ENCODE measurements at places on chromosomes 3 and 15.

GRCh38 chr3:36196058-36196457, 184.2 kb upstream of the STAC start:
- no peak for DNase-seq

GRCh38 chr3:2659896-2660295, 450.3 kb downstream of the IL5RA start:
- DNase-seq = no peak

DNA sequence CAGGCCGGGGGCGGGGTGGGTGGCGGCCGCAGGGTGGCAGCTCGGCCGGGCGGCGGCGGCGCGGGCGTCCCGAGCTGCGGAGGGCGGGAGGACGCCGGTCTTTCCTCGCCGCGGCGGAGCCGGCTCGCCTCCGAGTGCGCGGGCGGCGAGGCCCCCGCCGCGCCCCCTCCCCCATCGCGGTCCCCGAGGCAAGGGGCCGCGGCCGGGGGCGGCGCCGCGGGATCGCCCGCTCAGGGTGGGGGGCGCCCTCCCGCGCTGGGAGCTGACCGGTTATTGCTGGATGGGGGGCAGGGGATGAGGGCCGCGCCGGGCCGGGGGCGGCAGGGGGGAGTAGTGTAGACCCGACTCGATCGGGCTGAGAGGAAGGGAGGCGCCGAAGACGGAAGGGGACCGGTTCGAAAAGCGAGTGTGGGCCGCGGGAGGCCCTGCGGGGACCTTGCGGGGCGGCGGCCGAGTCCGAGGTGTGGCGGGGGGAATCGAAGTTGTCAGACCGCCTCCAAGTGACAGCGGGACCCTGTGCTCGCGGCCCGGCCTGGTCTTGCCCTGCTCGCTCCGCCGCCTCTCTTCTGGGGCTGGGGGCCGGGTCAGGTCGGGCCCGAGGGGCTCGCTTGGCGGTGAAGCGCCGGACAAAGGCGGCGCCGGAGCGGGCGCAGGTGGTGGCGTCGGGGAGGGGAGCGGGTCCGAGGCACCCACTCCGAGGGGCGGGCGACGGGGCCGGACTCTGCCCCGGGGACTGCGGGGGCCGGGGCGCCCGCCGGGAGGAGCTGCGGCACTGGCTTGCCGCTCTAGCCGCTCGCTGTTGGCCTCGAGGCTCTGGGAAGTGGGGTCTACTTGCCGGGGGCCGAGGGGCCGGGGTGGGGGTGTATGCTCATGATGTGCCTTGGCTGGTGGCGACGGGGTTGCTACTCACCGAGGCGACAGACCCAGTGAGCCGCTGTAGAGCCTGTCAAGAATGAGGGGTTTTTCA, 1.1 kb downstream of the BAHD1 start:
- DNase-seq = no peak

GRCh38 chr3:115680803-115681345, 57.6 kb downstream of the GAP43 start:
- DNase-seq = no peak

GRCh38 chr3:81170298-81170697, 591.1 kb downstream of the GBE1 start:
- no peak for DNase-seq

GRCh38 chr15:61421470-61421869, 192.4 kb upstream of the RORA start:
- DNase-seq = no peak

GRCh38 chr3:144244662-144245061, 273.0 kb downstream of the DIPK2A start:
- no peak for DNase-seq

Measured in stimulated activated CD4-positive, alpha-beta T cell treated with anti-CD3 and anti-CD28 coated beads, Interleukin-1b, Interleukin-23, amount 100 ng/mL, for 48 hours (primary cell).